ENCODE measurements at places on chromosomes 2 and 18.

DNA sequence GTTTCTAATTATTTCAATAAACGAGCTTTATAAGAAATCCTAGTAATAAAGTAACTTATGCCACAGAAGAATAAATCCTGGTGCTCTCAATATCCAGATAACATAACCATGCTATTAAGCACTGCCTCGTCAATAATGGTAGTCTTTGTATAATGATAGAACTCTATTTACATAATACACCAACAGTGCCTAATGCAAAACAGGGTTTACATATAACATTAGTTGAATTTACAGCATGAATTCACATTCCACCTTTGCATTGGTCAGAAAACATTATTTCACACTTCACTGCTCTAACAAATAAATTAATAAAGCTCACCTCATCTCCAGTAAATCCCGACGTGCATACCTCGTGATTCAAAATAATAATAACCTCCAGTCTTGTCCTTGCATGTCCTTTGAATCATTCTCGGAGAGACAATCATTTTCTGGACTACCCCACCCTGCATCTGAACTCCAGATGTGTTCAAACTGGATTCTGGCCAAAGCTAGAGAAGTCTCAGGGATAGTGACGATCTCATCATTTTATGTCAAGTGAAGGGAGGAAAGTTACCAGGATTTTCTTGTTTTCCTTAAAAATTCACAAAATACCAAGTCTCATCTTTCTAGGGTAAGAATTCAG, 189.2 kb downstream of the NCKAP5 start:
- no peak overlapping the region for H3K27ac ChIP-seq
- no peaks in the 10 kb centered on the region for H3K36me3 ChIP-seq
- H3K4me3 ChIP-seq = no peak overlapping the region
- DNase-seq = no peak
- no peaks in the 10 kb centered on the region for H3K27me3 ChIP-seq

DNA sequence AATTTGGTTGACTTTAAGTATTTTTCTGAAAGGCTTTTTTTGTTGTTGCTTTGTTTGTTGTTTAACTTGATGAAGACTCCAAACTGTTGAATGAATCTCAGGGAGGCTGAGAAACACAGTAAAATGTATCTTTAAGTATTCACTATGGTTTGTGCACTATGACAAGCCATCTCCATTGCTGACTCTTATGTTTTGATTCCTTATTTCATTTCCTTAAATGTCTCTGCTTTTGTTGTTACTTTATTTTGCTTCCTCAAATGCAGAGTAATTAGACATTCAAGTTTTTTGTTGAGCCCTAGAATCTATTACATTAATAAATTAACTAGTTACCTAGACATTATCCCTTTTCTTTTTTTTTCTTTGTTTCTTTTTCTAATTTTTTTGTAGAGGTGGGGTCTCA, 46.3 kb upstream of the SLC39A10 start:
- no peak overlapping the region for H3K4me3 ChIP-seq
- no peaks in the 10 kb centered on the region for H3K27me3 ChIP-seq
- no peaks in the 10 kb centered on the region for H3K4me1 ChIP-seq
- no peak overlapping the region for H3K27ac ChIP-seq
- no peak for DNase-seq
- no peaks in the 10 kb centered on the region for H3K36me3 ChIP-seq

- no peak for DNase-seq
- H3K27me3 ChIP-seq = no peaks in the 10 kb centered on the region
- H3K27ac ChIP-seq = no peak overlapping the region
These were observed 85.9 kb upstream of the FZD5 start for GRCh38 chr2:207855591-207855990.

- H3K36me3 ChIP-seq = no peaks in the 10 kb centered on the region
- H3K4me1 ChIP-seq = no peaks in the 10 kb centered on the region
- no peaks in the 10 kb centered on the region for H3K27me3 ChIP-seq
- DNase-seq = no peak
- no peak overlapping the region for H3K4me3 ChIP-seq
These were observed 395.0 kb upstream of the TCF4 start for GRCh38 chr18:55982992-55983391.

DNA sequence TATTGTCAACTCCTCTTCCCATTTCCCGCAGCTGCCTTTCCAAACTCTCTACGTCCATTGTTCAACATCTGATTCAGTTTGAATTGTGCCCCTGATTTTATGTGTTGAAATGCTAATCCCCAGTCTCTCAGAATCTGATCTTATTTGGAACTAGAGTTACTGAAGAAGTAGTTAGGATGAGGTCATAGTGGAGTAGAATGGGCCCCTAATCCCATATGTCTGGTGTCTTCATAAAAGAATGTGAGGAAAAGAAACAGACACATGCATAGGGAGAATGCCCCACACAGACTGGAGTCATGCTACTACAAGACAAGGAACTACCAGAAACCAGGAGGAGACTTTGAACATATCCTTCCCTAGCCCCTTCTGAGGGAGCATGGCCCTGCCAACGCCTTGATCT, 99.2 kb downstream of the LRP1B start:
- no peaks in the 10 kb centered on the region for H3K4me1 ChIP-seq
- no peak overlapping the region for H3K4me3 ChIP-seq
- no peak for DNase-seq
- H3K36me3 ChIP-seq = no peaks in the 10 kb centered on the region

GRCh38 chr2:141423124-141423523, 707.7 kb downstream of the LRP1B start:
- DNase-seq = no peak
- H3K27ac ChIP-seq = no peak overlapping the region
- no peaks in the 10 kb centered on the region for H3K4me1 ChIP-seq

DNA sequence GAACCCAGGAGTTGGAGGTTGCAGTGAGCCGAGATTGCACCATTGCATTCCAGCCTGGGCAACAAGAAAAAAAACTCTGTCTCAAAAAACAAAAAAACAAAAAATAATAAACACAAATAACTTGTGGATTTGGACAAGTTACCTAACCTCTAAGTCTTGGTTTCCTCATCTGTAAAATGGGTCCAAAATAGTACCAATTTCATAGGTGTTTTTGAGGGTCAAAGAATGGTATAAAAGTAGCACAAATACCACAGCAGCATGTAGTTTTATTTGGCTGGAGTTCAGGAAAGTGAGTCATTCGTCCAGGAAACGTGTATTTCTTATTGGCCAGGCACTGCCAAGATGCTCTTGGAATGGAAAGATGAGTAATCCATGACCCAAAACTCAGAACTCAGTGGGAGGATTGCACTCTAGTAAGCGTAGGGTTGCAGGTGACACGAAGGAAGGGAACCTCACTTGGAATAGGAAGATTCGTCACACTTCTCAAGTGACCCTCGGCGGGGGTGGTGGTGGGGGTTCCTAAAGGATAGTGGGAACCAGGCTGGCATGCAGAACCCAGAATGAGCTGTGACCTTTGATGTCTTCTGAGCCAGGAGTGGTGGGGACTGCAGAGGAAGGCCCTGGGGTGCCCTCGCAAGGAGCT, 24.4 kb downstream of the GRHL1 start:
- H3K4me1 ChIP-seq = no peaks in the 10 kb centered on the region
- H3K27ac ChIP-seq = no peak overlapping the region
- no peaks in the 10 kb centered on the region for H3K27me3 ChIP-seq
- no peaks in the 10 kb centered on the region for H3K36me3 ChIP-seq

- no peaks in the 10 kb centered on the region for H3K27me3 ChIP-seq
- H3K36me3 ChIP-seq = no peaks in the 10 kb centered on the region
- H3K4me3 ChIP-seq = no peak overlapping the region
These were observed 334.3 kb downstream of the FIGN start for GRCh38 chr2:163401481-163401880.

DNA sequence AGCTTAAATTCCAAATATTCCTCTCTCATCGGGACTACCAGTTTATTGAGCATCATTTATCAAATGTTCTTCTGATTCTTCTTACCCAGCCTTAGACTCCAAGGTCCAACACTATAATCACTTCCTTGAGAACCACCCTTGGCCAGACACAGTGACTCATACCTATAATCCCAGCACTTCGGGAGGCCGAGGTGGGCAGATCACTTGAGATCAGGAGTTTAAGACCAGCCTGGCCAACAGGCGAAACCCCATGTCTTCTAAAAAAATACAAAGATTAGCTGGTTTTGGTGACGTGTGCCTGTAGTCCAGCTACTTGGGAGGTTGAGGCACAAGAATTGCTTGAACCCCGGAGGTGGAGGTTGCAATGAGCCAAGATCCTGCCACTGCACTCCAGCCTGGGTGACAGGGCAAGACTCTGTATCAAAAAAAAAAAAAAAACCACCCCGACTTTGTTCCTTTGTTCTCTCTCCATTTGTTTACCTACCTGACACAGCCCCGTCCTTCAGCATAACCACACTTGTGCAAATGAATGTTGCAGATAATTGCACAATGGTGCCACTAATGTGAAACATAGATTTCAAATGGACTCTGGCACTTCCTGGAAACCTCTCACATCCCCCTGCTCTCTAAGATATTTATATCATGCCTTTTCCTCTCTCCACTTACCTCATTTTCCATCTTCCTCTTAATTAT, 38.9 kb upstream of the LPIN2 start:
- H3K27me3 ChIP-seq = no peaks in the 10 kb centered on the region
- peaks cover 5% of the 10 kb centered on the region for H3K4me1 ChIP-seq
- peak overlapping the region; percentile 10 for H3K4me3 ChIP-seq
- no peak overlapping the region for H3K27ac ChIP-seq
- H3K36me3 ChIP-seq = no peaks in the 10 kb centered on the region
- no peak for DNase-seq

DNA sequence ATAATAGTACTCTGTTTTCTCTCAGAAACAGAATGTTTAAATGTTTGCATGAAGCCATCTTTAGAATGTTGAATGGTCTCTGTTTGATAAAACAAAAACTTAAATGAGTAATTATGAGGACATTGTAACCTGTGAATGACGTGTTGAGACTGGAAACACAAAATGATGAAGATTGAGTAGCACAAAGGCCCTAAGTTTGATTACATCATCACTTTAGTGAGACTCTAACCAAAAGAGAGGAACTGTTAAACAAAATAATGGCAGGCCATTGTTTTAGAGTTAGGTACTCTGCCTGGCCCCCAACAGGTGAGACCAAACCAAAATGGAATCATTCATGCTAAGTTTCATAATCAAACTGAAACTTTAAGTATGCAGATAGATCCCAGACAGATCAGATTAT, 1561.7 kb upstream of the SLC39A10 start:
- H3K4me1 ChIP-seq = no peaks in the 10 kb centered on the region
- no peak overlapping the region for H3K27ac ChIP-seq
- no peak overlapping the region for H3K4me3 ChIP-seq
- no peaks in the 10 kb centered on the region for H3K36me3 ChIP-seq
- DNase-seq = no peak

DNA sequence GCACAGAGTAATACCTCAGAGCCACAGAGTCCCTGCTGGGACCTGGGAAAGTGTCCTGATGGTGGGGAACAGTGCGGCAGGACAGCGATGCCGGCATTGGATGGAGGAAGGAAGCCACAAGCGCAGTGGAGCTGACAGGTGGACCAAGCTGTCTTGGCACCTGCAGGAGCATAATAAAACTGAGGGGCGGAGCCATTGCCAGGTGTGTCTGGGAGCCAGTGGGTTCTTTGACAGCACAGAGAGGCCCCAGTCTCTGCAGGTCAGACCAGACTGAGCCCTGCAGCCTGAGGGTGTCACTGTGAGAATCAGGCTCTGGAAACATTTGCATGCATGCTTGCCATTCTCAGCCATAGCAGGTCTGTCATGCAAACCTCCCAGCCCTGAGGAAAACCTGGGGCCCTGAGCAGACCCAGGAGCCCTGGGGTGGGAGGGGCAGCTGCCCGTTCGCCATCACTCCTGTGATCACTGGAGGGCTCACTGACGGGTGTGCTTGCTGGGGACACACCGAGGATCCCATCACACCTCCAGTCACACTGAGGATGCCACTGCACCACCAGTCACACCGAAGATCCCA, 210.5 kb upstream of the HDAC4 start:
- no peaks in the 10 kb centered on the region for H3K27me3 ChIP-seq
- H3K36me3 ChIP-seq = no peaks in the 10 kb centered on the region
- no peak overlapping the region for H3K4me3 ChIP-seq
- H3K4me1 ChIP-seq = peaks cover 12% of the 10 kb centered on the region

- H3K4me1 ChIP-seq = peaks cover 70% of the 10 kb centered on the region
- no peaks in the 10 kb centered on the region for H3K27me3 ChIP-seq
- peak overlapping the region; percentile 17 for H3K4me3 ChIP-seq
- H3K27ac ChIP-seq = peak overlapping the region; percentile 77
These were observed 121.0 kb upstream of the SLC39A10 start for GRCh38 chr2:195535911-195536522.

GRCh38 chr2:217707131-217707611, 295.6 kb downstream of the TNS1 start:
- H3K27me3 ChIP-seq = no peaks in the 10 kb centered on the region
- H3K4me3 ChIP-seq = no peak overlapping the region
- no peak for DNase-seq
- no peak overlapping the region for H3K27ac ChIP-seq
- no peaks in the 10 kb centered on the region for H3K36me3 ChIP-seq

GRCh38 chr2:136171223-136171622, 53.3 kb upstream of the CXCR4 start:
- no peaks in the 10 kb centered on the region for H3K4me1 ChIP-seq
- no peak overlapping the region for H3K27ac ChIP-seq

DNA sequence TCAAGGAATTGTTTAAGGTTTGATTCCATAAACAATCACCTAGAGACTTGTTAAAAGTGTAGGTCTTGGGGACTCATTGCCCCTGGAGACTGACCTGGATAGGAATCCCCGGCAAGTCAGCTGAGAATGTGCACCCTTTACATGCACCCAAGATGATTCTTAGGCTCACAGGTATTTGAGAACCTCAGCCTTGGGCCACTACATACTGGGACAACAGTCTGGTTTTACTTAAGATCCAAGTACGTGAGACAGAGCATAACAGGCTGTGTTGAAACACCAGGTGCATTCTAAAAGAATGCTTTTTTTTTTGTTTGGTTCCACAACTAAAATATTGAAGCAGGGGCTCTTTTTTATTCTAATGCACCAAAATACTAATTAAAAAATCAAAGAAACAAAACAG, 215.8 kb downstream of the TMX3 start:
- H3K27ac ChIP-seq = no peak overlapping the region
- DNase-seq = no peak
- no peaks in the 10 kb centered on the region for H3K4me1 ChIP-seq
- H3K27me3 ChIP-seq = no peaks in the 10 kb centered on the region

DNA sequence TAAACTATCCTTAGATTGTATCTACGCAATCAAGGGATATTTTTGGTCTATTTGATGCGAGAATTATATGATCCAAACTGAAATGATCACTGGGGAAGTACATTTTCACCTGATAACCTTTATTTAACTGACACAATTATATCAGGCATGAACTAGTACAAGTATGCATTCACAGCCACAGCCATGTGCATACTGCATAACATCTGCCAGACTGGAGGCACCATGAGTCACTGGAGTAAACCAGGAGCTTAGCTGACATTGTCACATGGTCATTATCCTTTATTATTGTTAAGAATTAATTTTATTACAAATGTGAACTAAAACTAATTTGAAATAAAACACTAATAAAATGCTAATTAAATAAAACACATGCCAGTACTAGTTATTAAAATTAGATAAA, 1127.1 kb downstream of the DPP10 start:
- H3K4me1 ChIP-seq = no peaks in the 10 kb centered on the region
- no peaks in the 10 kb centered on the region for H3K27me3 ChIP-seq
- H3K4me3 ChIP-seq = no peak overlapping the region
- DNase-seq = no peak
- H3K36me3 ChIP-seq = no peaks in the 10 kb centered on the region
- no peak overlapping the region for H3K27ac ChIP-seq
